ENCODE measurements at places on chromosomes 1 and 21.

DNA sequence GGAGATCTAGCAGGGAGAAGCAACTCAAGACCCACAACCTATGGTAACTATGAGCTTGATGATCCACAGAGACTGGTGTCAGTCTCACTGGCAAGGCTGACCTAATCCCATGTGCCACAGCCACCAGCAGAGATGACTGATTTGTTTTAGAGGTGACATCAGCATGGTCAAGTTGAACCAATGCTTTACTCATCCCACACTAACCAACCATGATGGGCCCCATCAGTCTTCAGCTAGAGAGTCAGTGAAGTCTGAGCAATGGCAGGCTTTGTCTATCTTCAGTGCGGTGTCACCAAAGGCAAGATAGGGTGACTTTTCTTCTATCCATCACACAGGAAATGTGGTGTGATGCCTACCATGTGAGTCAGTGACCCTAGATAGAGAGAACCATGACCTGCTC is 1470.7 kb downstream of the NCAM2 start:
- DNase-seq, result no peak

GRCh38 chr21:26534517-26534916 is 38.6 kb downstream of the CYYR1 start:
- no peak for DNase-seq

DNA sequence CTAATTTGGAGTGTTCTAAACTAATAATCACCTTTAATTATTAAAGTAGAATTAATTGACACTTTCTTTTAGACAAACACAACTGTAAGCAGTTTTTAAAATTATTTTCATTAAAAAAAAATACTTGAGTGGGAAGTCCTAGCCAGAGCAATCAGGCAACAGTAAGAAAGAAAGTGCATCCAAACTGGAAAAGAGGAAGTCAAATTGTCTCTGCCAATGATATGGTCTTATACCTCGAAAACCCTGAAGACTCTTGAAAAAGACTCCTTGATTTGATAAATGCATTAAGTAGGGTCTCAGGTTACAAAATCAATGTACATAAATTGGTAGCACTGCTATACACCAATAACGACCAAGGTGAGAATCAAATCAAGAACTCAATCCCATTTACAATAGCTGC is 83.0 kb upstream of the GADD45A start:
- DNase-seq, result no peak

GRCh38 chr1:212295579-212295978 is 10.4 kb downstream of the PPP2R5A start:
- DNase-seq, result no peak

GRCh38 chr1:68723791-68724190 is 226.9 kb upstream of the DEPDC1 start:
- DNase-seq, result no peak

Data from retina (tissue), 1 donor.